Upper lobe of right lung (tissue), 1 donor: ENCODE measurements at places on chromosomes 16 and 17. TPM values are rescaled to one million over a fixed set of nuclear protein-coding genes. Genes with fewer than 3 reads are reported as not detected.

DNA sequence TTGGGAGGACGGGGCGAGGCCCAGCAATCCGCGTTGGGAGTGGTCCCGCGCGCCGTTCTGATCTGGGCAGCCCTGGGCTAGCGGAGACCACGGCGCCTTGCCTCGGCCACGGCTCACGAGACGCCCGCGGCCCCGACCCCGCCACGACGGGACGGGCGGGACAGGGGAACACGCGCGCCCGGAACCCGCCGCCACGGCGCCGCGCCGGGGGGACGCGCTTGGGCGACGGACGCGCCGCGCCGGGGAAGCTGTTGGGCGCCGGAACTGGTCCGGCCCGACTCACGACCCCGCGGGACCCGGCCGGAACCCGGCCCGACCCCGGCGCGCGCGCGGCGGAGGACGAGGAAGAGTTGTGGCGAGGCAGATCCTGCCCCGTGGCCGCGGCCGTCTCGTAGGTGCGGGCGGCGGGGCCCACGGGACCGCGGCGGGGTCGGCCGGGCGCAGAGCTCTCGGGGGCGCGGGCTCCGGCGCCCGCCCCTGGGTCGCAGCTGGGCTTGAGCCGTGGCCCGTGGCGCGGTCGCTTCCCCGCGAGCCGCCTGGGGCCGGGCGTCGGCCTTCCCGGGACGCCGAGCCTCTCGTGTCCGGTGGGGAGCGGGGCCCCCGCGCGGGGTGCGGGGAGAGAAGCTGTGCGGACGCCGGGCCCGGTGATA, at the start of gene ACSF3:
Gene ACSF3, plus strand, starts transcription at position 251 of the 650 bp plus-strand sequence. CDS start 6,830 bp downstream, outside the sequence.
- no peaks in the 10 kb centered on the region for H3K36me3 ChIP-seq
- H3K27ac ChIP-seq, result peak within 1 kb of the TSS; percentile 80
- H3K4me1 ChIP-seq, result peaks cover 16% of the 10 kb centered on the region

GRCh38 chr16:82631701-82632685, 5.2 kb downstream of the CDH13 start:
- H3K27ac ChIP-seq, result no peak overlapping the region
- peaks cover 12% of the 10 kb centered on the region for H3K27me3 ChIP-seq
- H3K36me3 ChIP-seq, result no peaks in the 10 kb centered on the region
- no peak for DNase-seq
- H3K4me3 ChIP-seq, result no peak overlapping the region

GRCh38 chr17:13544292-13544691, 57.4 kb downstream of the HS3ST3A1 start:
- no peak overlapping the region for H3K27ac ChIP-seq
- H3K4me3 ChIP-seq, result no peak overlapping the region
- no peaks in the 10 kb centered on the region for H3K36me3 ChIP-seq
- DNase-seq, result peak; percentile 64

DNA sequence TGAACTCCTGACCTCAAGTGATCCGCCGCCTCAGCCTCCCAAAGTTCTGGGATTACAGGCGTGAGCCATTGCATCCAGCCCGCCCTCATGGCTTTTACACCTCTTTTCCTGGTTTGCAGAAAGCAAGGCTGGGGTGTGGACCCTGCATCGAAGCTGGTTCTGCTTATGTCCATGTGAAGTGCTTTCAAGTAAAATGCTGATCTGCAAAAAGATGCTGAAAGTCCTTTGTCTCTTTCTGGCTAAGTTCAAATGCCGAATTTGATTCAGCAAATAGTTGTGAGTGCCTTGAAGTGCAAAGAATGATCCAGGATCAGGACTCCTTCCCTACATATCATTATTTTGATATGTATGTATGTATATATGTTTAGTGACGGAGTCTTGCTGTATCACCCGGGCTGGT, 17.1 kb downstream of the NAA60 start:
- no peaks in the 10 kb centered on the region for H3K36me3 ChIP-seq
- DNase-seq, result no peak
- H3K27ac ChIP-seq, result no peak overlapping the region
- no peak overlapping the region for H3K4me3 ChIP-seq
- no peaks in the 10 kb centered on the region for H3K27me3 ChIP-seq

DNA sequence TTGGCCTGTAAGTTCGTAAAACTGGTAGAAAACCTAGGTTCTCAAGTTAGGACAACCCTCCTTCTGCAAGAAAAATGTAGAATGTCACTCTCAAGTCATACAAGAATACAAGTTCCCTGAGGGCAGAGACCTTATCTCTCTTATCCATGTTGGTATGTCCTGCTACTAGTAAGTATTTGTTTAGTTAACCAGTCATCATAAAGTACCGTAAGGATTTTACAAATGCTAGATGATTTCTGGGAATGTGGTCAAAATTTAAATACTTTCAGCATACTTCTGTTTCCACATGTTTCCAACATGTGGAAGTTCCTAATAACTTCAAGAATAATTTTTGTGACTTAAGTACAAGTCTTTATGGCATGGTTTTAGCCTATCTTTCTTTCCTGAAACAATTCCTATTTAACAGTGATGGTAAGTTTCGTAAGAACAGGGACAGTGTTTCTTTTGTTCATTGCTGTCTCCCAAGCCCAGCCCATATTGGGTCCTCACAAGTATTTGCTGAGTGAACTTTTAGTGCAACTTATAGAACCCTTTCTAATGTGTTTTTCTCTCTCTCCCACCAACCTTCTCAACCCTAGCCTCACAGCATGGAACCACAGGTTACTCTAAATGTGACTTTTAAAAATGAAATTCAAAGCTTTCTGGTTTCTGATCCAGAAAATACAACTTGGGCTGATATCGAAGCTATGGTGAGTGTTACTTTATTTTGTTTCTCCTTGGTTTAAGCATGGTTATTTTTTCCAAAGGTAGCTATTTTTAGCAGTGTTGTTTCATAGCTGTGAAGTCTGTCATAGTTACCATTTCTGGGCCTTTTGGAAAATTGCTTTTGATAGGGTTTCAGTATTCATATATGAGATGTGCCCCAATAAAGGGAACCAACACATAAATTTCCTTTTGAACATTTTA, 4.5 kb downstream of the NBR1 start:
- H3K4me3 ChIP-seq, result no peak overlapping the region
- DNase-seq, result no peak
- no peaks in the 10 kb centered on the region for H3K27me3 ChIP-seq
- H3K4me1 ChIP-seq, result peaks cover 54% of the 10 kb centered on the region
- peak overlapping the region; percentile 7 for H3K27ac ChIP-seq

DNA sequence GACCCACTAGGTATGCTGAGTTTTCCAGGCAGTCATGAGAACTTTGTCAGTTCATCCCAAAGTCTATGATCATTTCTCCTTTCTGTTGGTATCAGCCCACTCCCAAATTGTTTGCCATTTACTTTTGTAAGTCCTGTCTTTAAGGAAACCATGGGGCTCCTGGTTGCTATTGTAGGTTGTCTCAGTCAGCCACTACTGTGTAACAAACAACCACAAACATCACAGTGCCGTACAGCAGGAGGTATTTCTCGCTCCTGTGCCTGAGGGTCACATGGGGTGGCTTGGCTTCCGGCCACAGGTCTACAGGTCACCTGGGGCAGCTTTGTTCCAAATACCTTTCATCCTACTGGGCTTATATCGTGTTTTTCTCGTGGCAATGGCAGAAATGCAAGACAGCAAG, 71.6 kb downstream of the C17orf67 start:
- H3K27ac ChIP-seq, result no peak overlapping the region
- DNase-seq, result no peak
- no peaks in the 10 kb centered on the region for H3K4me1 ChIP-seq
- no peak overlapping the region for H3K4me3 ChIP-seq
- no peaks in the 10 kb centered on the region for H3K36me3 ChIP-seq
- H3K27me3 ChIP-seq, result peaks cover 4% of the 10 kb centered on the region

- DNase-seq, result peak; percentile 94
- no peak overlapping the region for H3K27ac ChIP-seq
- H3K4me1 ChIP-seq, result peaks cover 5% of the 10 kb centered on the region
Measured at GRCh38 chr17:45385331-45385997, 47.2 kb downstream of the ARHGAP27 start.

NARF gene
- total RNA-seq, result 54.1 TPM

MRPL28 gene
- total RNA-seq, result 39.0 TPM
